Activated T-cell treated with anti-CD3 and anti-CD28 coated beads, Interleukin-2, amount 50 U/mL, for 4 hours (primary cell): ENCODE measurements at places on chromosomes 6 and 20.

DNA sequence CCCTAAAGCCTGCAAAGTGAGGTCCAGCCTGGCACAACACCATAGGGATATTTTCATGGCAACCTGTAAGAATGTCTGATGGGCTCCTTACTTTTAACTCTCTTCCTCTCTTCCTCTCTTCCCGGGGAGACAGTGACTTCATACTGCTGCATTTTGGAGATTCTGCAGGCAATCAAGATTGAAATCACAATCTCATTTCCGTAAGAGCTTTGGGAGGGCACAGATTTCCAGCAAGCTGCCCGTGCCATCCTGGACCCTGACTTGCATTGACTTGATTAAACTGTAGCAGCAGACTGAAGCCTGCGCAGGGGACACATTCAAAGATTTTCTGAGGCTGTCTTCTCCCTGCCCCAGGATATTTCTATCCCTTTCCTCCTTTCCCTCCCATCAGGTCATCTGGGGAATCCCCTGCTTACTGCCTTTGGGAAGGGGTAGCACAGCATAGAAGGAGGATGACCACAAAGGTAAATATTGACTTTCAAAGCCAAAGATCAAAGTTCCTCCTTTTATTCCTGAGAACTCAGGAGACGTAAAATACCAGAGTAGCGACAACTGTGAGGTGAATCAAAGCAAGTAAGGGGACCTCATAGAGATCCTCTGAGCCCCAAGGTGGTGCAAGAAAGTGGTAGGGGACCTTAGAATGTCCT, 504.0 kb upstream of the ARID1B start:
- DNase-seq: no peak

DNA sequence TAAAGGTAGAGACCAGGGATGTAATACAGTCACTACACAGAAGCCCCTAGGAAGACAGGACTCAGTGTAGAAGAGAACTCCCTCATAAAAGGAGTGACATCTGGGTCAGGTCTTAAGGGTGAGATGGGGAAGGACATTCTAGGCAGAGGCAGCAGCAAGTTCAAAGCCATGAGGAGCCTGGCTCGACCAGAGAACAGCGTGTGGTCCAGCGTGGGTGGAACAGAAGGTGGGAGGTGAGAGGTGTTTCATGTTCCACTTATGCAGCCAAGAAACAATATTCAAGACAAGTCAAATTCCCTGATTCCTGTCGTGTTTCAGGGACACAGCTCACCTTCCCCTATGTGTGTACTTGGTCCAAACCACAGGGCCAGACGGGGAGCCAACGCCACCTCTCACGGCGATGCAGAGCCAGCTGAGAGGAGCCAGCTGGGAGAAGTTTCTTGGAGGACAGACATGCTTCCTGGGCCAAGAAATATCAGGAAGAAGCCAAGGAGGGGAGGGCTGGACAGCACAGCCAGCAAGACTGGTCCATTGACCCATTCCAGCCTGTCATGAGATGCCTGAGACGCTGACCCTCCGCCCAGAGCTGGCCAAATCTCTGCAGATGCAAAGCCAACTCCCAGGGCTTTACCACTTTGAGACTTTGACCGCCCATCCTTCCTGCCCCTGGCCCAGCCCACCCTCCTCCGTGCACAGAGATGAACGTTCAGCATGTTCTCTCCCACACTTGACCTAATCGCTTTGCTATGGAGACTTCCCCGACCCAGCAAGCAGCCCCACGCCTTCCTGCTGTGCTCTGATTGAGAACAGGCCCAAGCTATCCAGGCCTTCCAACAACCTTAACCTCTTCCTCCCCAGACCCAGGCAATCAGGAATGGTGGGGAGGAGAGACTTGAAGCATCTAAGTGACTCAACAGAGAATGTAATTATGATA, 113.8 kb downstream of the PRND start:
- no peak for DNase-seq

DNA sequence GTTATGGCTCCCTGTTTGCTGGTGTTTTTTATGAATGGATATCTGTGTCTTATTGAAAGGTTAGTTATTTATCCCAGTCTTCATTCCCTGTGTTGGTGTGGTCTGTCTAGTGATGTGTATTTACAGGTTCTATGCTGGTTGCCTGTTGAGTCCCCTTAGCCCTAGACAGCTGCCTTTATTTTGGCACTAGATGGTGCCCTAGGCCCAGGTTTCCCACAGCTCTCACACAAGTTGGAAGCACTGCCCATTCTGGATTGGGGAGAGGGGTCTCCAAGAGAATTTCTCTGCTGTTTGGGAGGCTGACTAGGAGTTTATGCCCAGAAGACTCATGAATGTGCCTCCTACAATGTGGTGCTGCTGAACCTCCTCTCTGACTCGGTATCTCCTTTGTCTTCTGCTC, 12.4 kb downstream of the GRM1 start:
- DNase-seq: no peak

- DNase-seq: no peak
Observed at GRCh38 chr6:163711615-163712565, 297.4 kb downstream of the QKI start.

DNA sequence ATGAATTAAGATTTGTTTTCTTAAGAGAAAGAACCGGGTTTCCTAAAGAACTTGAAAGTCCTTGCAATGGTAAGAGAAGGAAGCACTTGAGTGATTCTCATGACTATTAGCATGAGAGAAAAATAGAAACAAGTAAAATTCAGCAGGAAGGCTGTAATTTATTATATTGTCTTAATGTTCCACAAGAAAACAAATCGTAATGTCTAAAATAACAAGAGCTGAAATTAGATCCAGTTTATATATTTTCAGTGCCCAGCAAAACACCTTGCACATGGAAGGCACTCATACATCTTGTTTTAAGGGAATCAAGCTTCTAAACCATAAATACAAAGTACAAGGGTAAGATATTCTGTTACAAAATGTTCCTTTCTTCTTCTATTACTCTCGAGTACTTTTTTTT, 229.4 kb upstream of the PLN start:
- DNase-seq: no peak

DNA sequence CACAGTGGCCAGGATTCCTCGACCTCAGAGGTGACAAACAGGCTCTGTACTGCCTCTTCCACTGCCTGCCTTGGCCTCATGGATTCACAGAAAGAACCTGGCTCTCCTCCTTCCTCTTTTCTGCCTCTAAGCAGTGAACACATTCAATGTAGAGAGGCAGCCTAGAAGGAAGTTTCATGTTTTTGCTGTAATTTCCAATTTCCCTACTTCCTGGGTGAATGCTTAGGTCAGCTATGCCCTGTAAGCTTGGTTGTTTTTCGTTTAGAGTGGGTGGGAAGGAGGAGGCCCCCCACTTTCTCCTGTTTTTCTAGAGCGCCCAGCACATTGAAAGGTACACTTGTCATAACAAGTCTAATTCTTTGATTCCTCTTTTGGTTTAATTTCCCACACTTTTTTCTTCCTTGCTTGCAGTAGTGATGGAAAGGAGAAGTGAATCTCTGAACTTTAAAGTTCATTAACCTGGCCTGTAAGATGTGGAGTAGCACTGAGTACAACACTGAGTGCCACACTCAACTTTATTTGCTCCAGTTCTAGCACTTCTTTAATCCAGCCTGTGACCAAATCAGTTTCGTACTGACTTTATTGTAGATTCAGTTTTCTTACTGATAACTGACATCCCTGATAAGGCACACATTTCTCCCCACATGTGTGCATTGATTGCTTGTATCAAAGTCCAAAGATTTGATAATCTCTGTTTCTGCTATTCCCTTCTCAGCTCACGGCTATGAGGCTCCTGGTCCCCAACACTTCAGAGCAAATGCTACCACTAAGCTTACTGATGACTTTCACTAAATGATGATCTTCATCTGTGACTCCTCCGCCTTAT, 100.0 kb upstream of the MAN1A1 start:
- no peak for DNase-seq

DNA sequence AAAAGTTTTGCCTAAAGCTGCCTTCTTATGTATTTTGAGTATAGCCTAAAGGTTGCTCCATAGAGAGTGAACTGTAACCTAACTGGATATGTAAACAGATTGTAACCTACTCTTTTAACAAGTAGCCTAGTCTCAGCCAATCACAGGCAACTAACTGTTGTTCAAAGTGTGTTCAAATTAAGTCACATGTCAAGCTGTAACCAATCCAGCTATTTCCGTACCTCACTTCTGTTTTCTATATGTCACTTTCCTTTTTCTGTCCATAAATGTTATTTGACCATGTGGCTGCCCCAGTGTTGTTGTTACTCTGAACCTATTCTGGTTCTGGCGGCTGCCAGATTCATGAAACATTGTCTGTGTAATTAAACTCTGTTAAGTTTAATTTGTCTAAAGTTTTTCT, 47.4 kb upstream of the RNGTT start:
- no peak for DNase-seq

DNA sequence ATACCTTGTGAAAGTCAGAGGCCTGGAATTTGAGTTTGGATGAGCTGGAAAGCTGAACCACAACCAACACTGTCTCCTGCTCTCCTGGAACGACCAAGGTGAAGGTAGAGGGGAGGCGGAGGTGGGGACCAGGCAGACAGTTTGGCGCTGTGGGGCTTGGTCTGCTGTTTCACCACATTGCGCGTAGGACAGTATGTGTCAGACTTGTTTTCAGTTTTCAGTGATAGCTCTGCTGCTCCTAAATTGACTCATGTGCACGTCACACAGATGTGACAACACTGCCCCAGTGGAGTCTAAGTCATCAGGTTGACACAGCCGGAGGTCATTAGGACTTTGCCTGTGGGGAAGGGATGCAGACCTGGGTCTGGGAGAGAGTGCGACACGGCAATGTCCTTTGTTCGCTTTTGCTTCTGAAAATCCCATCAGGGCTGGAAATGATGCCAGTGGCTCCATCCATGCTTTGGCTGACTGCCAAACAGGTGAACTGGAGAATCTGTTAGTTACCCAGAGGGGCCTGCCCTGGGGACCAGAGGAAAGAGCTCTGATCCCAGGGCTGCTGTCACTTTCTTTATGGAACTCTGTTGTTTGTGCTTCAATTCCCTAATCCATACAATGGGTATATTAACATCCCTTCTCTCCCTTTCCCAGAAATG, 255.5 kb downstream of the CDC5L start:
- DNase-seq: no peak

DNA sequence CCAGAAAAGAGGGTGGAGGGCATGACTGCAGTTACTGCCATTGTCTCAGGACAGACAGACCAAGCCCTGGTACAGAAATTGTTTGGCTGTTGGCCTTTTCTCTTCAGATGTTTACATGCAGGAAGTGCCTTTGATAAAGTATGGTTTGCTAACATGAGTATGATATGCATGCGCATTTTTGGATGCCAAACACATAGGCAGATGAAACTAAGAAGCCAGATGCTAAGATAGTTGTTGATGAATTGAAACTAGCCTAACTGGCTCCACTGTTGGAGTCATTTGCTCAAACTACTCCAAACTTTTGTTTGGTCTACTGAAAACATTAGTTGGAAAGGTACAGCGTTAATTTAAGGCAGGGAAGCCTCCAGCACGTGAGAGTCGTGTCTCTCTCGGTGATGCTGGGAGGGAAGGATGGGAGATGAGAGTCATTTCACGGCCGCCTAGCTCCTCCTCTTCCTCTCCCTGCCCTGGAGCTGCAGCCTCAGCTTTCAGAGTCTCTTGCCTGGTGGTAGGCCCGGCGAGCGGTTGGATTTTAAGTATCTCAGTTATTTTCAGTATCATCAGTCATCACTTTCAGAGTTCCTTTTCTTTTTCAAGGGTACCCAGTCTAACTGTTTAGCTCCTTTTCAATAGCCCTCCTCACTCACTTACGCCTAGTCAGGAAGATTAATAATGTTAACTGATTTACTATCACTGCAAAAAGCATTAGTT, 29.7 kb downstream of the RREB1 start:
- DNase-seq: peak; percentile 41

GRCh38 chr6:15936503-15936902, 192.4 kb upstream of the MYLIP start:
- DNase-seq: no peak

- DNase-seq: no peak
Observed at GRCh38 chr6:13445005-13445743, 42.2 kb downstream of the GFOD1 start.

GRCh38 chr6:144731229-144731628, 446.1 kb downstream of the UTRN start:
- DNase-seq: no peak

- DNase-seq: no peak
Observed at GRCh38 chr20:59308493-59309201, 8.2 kb downstream of the EDN3 start.

- DNase-seq: no peak
Observed at GRCh38 chr20:434221-434620, 26.1 kb downstream of the RBCK1 start.

- peak; percentile 89 for DNase-seq
Observed at GRCh38 chr6:31087494-31088089, 24.8 kb downstream of the C6orf15 start.

GRCh38 chr6:31470801-31471200, 27.1 kb upstream of the MICB start:
- DNase-seq: no peak

- DNase-seq: no peak
Observed at GRCh38 chr6:159108426-159108985, 60.7 kb upstream of the FNDC1 start.

DNA sequence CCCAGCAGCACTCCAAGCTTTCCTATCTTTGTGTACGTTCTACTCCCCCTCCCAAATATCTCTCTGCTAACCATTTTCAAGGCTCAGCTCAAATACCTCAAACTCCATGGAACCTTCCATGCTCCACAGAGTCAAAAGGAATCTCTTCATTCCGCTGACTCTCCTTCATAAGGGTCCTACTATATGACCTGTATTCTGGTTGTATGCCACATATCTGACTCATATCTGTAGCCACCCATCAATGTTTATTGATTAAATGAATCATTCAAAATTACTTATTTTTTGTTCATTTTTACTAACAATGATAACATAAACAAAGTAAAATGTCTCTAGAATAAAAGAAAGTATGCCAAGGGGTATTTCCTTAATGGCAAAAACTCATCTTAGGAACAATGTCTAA, 123.2 kb downstream of the ARHGAP18 start:
- no peak for DNase-seq

GRCh38 chr6:111750753-111751673, 122.2 kb downstream of the FYN start:
- DNase-seq: no peak

DNA sequence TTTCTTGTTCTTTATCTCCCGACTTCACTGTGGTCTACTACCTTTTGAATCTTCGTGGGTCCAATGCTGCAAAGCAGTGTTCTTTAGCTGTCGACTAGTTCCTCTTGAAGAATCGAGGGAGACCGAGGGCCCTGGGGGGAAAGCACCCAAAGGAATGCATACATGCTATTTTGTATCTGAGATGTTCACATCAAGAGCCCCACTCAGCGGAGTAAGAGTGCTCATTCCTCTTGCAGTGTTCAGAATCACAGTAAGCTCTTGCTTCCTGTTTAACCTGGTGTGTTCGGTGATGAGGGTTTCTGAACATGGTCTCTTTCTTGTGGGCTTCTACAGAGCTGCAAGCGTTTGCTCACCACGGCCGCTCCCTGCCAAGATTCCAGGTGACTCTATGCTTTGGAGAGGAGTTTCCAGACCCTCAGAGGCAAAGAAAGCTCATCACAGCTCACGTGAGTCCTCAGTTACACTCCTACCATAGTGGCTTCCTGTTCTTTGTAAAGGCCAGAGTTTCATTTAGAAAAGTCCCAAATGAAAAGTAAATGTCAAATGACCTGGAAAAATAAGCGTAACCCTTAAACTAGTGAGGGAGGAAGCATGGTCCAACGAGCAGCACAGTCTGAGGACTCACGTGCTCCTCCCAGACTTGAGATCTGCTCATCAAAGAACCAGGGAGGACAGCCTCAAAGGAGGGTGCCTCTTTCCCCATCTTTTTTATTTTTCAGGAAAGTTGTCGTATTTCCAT, 13.3 kb downstream of the IRF4 start:
- no peak for DNase-seq
